Activated T-cell treated with anti-CD3 and anti-CD28 coated beads, Interleukin-2, amount 50 U/mL, for 72 hours (primary cell): ENCODE measurements at places on chromosomes 7 and 10.

- no peak for DNase-seq
These were observed 218.8 kb downstream of the AUTS2 start for GRCh38 chr7:69817121-69817520.

- DNase-seq = no peak
These were observed 397.0 kb downstream of the LRMDA start for GRCh38 chr10:75828413-75828812.

DNA sequence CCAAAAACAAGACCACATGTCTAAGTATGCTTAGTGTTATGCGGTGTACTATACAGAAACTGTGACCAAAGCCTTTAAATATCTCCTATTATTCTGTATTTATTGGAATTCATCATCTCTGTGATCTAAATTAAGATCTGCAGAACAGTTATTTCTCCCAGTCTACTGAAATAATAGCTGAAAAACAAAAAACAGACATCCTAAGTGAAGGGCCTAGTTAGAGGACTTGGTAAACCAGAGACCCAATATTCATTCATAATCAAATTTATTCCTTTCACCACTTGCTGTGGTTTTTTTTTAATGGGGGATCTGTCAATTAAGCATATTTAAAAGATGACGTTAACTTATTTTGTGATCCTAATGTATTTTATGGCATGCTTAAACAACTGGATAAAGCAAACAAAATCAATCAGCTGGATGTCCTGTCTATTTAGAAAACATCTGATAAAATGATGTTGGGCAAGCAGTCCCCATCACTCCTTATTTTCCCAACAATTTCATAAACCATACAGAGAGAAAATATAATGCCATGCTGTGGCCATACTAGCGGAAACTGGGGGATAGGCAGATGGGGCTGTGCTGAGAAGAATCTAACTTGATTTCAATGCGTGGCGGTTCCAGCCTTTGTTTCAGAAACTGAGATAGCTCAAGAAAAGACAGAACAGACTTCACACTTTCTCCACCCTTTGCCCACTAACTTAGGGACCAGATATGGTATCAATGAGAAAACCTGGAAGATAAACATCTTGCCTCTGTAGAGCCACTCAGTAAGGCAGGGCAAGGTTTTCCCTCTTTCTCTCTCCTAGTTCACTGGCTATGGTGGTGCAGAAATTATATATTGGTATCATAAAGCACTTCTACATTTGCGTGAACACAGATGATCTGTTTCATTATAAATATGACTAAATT is 32.9 kb downstream of the ICA1 start:
- no peak for DNase-seq

GRCh38 chr10:127986531-127987466 is 79.9 kb downstream of the PTPRE start:
- no peak for DNase-seq

DNA sequence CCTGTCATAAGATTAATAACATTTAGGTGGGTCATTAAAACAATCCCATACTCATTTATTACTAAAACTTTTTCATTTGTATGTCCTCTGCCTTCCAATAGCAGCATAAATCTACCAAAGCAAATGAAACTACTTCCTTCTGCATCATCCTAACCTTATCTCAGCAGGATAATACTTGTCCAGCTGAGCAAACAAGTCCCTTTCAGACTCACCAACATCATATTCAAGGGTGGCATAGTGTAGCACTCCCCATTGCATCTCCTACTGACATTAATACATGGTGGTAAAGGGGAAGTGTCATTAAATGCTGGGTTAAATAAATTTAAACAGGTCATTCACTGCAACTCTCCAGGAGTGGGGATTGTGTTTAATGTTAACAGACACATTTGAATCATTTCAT is 3.4 kb upstream of the MINDY3 start:
- no peak for DNase-seq

- DNase-seq = no peak
These were observed 36.3 kb downstream of the SCART1 start for GRCh38 chr10:133489816-133490588.

- DNase-seq = no peak
These were observed 88.3 kb upstream of the CYP26C1 start for GRCh38 chr10:92972066-92972870.

DNA sequence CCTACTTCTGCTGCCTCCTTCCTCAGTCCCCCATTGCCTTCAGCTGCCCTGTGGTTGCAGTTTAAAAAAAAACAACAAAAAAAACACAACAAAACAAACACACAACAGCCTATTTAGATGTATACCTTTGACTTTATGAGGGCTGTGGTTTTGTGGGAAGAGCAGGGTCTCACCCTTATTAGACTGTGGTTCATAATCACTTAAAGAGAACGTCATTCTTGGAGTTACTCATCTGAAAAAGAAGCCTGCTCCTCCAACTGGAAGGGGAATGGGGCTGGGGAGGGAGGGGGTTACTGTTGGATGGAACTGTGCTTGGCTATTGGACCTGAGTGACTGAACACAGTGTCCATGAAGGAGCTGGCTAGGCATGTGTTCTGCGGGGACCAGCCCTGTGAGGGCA is 48.1 kb downstream of the SDK1 start:
- DNase-seq = no peak

DNA sequence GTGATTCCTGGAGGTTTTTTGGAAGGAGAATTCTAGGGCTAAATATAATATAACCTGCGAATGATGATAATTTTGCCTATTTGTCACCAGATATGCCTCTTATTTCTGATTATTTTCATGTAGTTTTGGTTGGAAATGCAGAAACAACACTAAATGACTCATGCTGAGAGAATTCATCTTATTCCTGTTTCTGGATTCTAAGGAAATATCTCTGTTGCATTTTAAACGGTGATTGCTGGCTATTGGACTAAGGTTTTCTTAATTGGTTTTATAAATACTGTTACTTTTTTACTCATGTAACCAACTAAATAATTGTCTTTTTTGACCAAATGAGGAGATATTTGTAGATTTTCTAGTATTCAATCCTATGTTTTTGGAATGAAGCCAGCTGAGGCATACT is 204.9 kb upstream of the NPSR1 start:
- no peak for DNase-seq

- DNase-seq = peak; percentile 18
These were observed at the start of gene TMEM178B for GRCh38 chr7:141073641-141074161. Gene TMEM178B, plus strand, starts transcription at chr7:141074064.

- DNase-seq = no peak
These were observed 1.1 kb downstream of the TMEM196 start for GRCh38 chr7:19772306-19772705.

DNA sequence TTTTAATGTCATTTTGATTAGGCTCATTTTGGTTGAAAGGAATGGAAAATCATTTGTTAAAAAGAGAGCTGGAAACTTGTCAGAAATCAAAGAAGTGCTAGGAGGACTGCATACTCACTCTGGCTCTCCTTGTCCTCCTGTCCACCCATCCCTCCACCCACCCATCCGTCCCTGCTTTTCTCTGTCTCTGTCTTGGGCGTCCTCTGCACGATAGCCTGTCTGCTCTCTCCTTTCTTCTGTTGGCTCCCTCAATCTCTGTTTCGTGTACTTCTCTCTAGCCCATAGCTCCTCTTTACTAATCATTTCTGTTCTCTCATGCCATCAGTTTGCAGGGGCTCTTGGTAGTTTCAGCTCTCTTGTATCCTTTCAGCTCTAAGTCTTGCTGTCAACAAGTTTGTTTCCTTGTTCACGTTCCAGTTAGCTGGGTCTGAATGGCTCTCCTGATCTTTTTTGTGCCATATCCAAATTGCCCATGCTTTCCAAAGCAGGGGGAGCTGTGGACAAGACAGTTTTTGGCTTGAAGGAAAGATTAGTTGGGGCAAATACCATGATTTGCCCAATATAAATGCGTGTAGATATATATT is 75.6 kb downstream of the KAT6B start:
- no peak for DNase-seq

- DNase-seq = no peak
These were observed 36.0 kb upstream of the AKR1E2 start for GRCh38 chr10:4790045-4790444.

GRCh38 chr7:64113981-64114380 is 68.7 kb downstream of the ZNF727 start:
- no peak for DNase-seq

DNA sequence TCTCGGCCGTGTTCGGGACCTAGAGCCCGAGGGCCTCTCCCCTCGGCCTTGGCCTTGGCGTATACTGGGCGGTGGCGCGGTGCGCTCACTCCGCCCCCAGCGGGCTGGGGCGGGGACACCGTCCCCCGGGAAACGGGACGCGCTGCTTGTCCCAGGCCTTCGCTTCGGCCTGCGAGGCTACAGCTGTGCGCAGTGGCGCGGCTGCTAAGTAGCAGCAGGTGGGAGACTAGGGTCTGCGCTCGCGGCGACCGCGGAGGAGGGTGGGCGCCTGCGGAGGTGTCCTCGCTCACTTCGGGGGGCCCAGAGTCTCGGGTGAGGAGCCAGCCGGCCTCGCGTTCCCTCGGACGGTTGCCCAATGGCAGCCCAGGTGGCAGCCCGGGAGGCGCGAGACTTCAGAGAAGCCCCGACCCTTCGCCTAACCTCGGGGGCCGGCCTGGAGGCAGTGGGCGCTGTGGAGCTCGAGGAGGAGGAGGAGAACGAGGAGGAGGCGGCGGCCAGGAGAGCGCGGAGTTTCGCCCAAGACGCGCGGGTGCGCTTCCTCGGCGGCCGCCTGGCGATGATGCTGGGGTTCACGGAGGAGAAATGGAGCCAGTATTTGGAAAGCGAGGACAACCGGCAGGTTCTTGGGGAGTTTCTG is at the start of gene DNAH11:
Gene DNAH11 (plus strand): TSS at position 149 of the 637 bp plus-strand sequence. CDS start 207 bp downstream, at position 356.
- peak; percentile 33 for DNase-seq

DNA sequence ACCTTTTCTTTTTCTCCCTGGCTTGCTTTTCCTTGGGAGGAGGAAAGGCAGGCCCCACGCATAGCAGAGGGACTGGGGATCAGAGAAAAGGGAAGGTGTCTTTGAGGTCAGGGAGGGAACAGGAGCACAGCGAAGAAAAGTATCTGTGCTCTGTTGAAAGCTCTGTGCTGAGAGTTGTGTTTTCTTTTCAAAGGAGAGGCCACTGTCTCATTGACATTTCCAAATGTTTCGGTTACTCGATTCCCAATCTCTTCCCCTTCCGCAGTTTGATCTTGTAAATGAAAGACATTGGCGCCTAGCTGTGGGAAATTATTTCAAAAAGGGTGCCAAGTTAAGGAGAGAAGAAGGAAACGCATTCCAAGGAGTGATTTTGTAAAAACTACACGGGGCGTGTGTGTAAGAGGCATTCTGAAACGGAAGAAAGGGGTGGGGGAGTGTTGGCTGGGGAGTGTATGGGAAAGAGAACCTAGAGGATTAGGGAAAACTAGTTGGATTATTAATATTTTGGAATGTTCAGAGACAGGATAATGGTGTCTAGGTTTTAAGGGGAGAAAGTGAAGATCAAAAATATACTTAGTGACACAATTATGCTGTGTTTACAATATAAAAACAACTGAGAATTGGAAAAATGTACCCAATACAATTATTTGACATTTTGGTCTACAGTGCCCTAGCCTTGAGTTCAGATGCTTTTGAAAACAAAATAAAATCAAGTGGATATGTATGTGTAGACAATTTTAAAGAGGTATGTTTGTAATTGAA is 708 bp downstream of the KLHDC10 start:
- DNase-seq = no peak

GRCh38 chr7:150879345-150879744 is 27.0 kb downstream of the AOC1 start:
- DNase-seq = no peak

DNA sequence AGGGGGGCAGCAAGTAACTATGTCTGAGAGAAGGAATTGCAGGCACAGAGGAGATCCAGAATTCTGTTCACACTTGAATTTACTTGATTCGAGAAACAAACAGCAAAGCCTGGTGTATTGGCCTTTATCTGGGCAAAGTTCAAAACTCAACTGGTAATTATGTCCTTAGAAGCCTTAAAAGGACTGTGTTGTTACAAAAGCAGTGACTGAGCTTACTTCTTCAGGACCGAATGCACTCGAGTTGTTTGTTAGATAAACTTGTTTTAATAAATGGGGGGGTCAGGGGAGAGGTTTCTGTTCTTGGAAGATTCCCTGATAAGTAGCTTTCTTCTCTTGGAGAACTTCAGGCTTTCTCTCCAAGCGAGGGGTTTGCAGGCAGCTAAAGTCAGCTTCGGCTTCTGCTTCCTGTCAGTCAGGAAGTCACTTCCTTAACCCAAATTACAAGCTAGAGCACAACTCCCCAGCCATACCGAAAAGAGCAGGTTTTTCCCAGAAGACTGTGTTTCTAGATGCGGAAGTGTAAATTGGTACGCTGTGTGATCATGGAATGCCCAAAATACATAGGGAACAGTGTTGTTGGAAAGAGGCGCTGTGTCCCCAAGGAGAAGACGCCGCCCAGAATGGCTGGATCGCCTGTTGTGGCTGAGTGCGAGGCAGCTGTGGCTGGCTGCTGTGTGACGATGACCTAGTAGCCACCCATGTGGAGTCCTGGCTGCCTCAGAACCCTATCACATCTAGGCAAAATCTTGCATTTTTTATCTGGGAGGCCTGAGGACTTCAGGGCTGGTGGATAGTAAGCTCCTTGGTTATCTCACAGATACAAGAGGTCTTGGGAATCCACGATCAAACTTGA is 110.4 kb downstream of the TCF7L2 start:
- no peak for DNase-seq

- no peak for DNase-seq
These were observed 9.4 kb downstream of the PDAP1 start for GRCh38 chr7:99398891-99399445.

DNA sequence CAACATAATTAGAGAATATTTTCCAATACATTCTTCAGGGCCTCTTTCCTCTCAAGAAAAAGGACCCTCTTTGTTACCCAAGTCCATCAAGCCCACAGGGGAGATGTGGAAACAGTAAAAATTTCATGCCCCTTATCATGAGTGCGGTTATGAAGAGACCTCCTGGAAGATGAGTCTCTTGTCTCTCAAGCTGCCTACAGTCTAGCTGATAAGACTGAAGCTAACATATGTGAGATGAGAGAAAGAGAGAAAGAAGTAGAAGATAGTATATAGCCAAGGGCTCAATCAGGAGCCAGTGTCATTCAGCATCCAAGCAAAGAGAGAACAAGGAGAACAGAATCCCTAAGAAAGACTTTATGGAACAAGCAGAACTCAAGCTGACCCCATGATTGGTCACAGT is 75.9 kb upstream of the CABCOCO1 start:
- DNase-seq = no peak

- no peak for DNase-seq
These were observed 115.7 kb downstream of the PRKAG2 start for GRCh38 chr7:151761231-151761630.

DNA sequence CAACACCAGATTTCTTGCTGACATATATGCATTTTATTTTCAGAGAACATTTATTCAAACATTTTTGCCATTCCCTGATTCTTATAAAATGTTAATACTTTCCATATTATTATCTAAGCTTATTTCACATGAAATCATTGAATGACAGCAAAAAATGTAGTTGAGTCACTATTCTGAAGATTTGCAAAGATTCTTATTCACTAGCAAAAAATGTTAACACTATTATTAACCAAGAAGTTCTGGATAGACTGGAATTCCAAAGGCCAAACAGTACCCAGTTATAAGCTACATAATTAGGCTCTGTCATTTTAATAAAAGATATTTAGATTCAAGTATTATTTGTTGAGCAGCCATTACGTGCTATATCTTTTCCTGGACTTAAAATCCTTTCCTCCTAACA is 4.3 kb downstream of the GSTO2 start:
- no peak for DNase-seq

GRCh38 chr10:128419466-128420019 is 293.3 kb upstream of the MKI67 start:
- no peak for DNase-seq
